Fibroblast of lung (primary cell): ENCODE measurements at places on chromosomes 3 and 15. TPM values are rescaled to one million over a fixed set of nuclear protein-coding genes. Genes with fewer than 3 reads are reported as not detected.

The GOLGA8Q gene
- 0.33 and 1.3 TPM in 2 replicates for total RNA-seq

The SYNPR gene
- not detected in 2 replicates for total RNA-seq

The PRR20G gene
- total RNA-seq: not detected in 2 replicates

The SMAD6 gene
- 8.7 and 8.9 TPM in 2 replicates for total RNA-seq

The TMEM43 gene
- 87.1 and 114 TPM in 2 replicates for total RNA-seq

The CYP8B1 gene
- not detected in 2 replicates for total RNA-seq

The MOBP gene
- total RNA-seq: not detected in 2 replicates

The CCR1 gene
- total RNA-seq: 1.3 and 6.6 TPM in 2 replicates

The RARRES1 gene
- 93.3 and 547 TPM in 2 replicates for total RNA-seq

The ZPLD1 gene
- 0.17 TPM in 1 of 2 replicates, not detected in the other for total RNA-seq

The STRIT1 gene
- not detected in 2 replicates for total RNA-seq

The TMEM212 gene
- not detected in 2 replicates for total RNA-seq

The IL20RB gene
- 0.51 and 3.0 TPM in 2 replicates for total RNA-seq

The SLC2A2 gene
- total RNA-seq: not detected in 2 replicates
